Thymus (tissue), 14 donors: ENCODE measurements at places on chromosomes 16 and 17.

DNA sequence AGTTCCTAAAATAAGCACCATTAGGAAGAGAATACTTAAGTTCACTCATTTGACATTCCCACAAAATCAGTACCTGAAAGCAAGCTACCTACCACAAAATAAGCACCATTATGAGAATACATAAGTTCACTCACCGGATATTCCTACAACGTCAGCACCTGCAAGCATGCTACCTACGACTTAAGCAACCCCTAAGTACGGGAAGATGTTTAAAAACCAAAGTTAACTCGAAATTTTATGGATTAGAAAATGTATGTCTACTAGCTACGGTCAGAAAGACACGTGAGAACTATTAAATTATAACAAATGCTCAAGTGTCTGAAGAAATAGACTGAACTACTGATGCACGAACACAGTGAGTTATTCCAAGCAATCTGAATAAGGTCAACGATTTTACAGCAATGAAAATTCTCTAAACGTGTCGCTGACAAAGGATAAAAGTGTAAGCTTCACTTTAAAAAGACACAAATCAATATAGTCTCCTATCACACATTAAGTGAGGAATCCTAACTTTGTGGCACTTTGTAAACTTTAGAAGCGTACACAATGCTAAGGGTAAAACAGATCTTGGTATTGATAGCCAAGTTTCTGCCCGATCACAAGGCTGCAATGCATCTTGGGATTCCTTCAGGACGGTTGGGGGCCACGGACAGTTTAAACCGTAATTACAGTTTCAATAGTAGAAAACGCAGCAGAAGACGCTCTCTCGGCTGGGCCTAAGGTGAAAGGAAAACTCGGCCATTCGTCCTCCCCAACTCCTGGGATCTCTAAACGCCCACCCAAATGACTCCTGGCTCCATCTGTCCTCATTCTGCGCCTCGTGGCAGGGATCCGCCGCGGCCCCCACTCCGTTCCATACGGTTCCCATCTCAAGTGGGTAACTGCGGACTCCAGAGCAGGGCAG lies 1.3 kb downstream of the GSPT1 start:
- DNase-seq: peak; percentile 36

GRCh38 chr16:70774261-70774660 lies 26.7 kb downstream of the VAC14 start:
- no peak for DNase-seq

- no peak for DNase-seq
These were observed 37.5 kb downstream of the ERCC4 start for GRCh38 chr16:13957197-13958078.

- DNase-seq: no peak
These were observed 230.4 kb downstream of the C16orf78 start for GRCh38 chr16:49603956-49604355.

GRCh38 chr17:50918933-50919296 lies 52.8 kb upstream of the TOB1 start:
- DNase-seq: no peak

DNA sequence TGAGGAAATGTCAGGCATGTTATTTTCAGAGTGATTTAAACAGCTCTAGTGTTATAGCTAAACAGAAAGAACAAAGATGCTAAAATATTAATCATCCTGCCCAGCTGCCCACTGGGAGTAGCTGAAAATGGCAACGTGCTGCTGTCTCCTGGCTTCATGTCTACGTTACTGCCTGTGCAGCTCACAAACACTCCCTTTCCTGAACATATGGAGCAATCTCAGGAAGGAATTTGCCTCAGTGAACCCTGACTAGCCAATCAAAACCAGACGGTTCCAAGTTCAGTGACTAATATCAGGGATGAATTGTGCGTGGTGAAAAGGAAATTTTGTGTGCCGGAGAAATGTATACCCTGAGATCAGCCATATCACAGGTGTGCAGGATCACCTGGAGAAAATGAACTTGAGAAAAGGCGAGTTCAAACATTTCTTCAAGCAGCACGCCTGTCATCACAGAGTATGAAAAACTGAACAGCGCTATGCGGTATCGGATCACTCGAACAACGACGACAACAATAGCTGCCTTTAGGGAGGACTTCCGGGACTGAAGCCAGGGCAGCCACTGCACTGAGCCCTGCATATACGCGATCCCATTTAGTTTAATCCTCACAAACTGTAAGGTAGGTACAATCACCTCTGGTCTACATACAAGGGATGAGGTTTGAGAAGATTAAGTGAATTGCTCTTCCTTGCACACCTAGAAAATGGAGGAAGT lies 110.3 kb downstream of the STX8 start:
- no peak for DNase-seq

- DNase-seq: no peak
These were observed 6.5 kb upstream of the OR2C1 start for GRCh38 chr16:3349175-3349574.

DNA sequence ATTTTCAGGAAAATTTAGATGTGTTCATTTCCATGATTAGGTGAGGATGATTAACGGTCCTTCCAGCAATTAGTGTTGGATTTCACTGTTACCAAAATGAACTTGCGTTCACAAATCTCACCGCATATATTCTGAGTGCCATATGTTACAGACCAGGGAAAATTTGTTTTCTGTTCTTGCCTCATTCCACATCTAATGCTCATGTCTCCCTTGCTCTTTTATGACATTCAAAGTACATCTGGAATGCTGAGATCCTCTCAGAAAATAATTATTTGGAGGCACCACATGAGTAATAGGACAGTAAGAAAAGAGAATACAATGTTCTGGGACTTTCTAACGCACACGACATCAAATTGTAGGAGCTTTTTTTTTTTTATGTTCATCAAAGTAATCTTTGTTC lies 406.5 kb downstream of the SHISA9 start:
- no peak for DNase-seq

- no peak for DNase-seq
These were observed 182.8 kb downstream of the FTO start for GRCh38 chr16:53886482-53887378.

DNA sequence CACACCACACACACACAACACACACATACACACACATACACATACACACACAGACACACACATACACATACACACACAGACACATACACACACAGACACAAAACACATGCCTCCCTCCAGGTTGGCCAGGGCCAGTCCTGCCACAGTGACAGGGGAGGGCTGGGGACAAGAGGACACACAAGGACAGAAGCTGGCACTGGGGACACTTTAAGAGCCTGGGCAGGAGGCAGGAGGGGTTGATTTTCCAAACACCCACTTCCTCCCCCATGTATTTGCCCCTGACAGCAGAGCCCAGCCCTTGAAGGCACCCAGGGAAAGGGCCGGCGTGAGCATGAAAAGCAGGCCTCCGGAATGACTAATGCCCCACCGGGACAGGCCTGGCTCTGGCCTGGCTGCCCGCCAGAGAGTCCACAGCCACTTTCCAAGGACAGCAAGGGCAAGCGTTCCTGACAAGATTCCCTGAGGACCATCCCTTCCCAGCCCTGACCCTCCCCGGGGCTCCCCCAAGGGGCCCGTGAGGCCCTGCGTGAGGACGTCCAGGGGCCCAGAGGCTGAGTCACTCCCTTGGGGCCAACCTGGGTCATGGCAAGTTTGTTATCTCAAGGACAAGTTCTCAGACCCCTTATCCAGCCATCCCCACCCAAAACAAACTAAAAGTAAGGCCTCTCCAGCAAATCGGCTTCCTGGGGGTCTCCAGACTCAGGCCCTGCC lies 235.6 kb downstream of the ZNF423 start:
- no peak for DNase-seq

DNA sequence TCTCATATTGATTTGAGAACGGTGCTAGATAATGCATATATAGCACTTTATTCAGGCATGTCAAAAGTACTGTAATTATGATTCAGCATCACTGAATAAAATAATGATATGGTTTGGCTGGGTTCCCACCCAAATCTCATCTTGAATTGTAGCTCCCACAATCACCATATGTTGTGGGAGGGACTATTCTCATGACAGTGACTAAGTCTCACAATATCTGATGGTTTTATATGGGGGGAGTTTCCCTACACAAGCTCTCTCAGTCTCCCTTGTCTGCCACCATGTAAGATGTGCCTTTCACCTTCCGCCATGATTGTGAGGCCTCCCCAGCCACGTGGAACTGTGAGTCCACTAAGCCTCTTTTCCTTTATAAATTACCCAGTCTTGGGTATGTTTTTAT lies 25.6 kb upstream of the LONP2 start:
- no peak for DNase-seq

- DNase-seq: no peak
These were observed 72.4 kb downstream of the RPH3AL start for GRCh38 chr17:280216-280615.

DNA sequence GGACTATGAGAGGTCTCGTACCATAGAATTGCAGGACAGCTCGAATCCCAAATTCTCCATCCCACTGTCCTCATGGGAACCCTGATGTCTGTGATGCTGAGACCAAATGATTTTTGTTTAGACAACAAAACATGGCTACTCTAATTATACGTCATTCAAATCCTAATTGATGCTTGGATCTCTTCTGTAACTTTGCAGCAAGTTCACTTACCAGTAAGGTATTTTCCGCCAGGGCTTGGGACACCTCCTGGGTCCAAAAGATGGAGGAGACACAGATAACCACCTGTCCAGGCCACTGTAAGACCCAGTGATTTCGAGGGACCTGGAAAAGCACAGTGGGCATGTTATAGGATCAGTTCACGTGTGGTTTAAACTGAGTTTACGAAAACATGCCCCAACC lies 92.8 kb downstream of the DNAH3 start:
- DNase-seq: no peak

DNA sequence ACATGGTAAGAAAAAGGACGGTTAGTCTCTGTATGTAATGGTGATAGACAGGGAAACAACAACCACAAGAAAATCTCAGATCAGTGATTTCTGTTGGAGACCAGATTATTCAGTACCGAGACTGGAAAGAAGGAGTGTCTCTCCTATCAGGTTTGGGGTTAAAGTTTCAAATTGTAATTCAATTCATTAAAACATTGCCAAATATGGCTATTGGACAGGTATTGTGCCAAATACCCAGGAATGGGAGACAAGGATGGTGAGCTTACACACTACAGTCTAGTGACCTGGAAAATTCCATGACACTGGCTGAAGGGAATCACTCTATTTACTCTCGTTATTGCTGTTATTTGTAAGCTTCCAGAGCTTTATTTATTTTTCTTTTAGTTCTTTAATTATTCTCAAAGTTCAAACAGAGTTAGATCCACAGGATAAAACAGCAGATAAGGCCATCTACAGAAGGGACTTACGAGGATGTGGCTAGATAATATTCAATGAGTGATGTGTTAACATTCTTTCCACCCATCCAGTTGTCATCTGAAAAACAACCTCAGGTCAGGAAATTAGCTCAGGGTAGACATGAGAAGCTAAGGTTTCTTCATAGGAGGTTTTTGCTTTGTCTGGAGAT lies 25.1 kb upstream of the MMD start:
- no peak for DNase-seq

DNA sequence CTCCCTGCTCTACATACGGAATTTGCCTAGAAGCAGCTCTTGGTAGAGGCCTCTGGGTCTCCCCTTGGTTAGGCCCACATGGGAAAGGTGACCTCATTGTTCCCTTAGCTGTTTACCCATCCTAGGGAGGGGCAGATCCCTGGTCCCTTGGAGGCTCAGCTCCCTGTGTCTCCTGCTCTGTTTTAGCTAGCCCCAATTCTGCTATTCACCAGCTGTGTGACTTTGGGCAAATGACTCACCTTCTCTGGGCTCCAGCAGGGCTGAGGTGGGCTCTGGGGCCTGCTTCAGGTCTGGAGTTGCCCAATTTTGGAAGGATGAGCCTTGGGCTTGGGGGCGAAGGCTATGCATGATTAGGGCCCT lies 3.9 kb downstream of the ABCC3 start:
- no peak for DNase-seq
